ENCODE measurements at places on chromosomes 6 and 20.
A peak's percentile ranks its signal among the peaks of the same experiment; 100 is the strongest.

DNA sequence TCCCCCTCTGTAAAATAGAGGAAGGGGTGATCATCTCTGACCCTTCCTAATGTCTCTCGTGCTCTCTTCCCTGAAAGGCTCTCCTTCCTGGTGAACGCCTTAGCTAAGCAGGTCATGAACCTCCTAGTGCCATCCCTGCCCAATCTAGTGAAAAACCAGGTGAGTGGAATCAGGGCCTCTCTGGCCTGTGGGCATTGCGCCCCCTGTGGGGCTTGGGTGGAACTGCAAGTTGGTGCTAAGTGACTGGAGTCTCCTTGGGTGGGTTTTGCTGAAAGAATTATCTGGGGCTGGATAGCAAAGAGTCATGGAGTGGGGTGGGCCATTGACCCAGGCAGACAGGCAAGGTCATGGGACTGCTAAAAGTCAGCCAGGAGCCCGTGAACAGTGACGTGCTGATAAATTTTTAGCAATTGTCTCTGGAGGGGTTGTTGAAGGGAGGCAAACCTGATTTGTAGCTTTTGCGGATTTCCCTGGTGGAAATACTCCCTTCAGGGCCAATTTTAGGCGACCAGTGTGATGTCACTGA, 8.9 kb downstream of the BPIFB1 start:
- DNase-seq: peak; percentile 65

GRCh38 chr20:51607170-51607569, 64.7 kb upstream of the NFATC2 start:
- no peak for DNase-seq

GRCh38 chr20:41142919-41143318, 5.6 kb downstream of the PLCG1 start:
- peak; percentile 60 for DNase-seq

- DNase-seq: no peak
These were observed 13.8 kb upstream of the NPEPL1 start for GRCh38 chr20:58678806-58679205.

DNA sequence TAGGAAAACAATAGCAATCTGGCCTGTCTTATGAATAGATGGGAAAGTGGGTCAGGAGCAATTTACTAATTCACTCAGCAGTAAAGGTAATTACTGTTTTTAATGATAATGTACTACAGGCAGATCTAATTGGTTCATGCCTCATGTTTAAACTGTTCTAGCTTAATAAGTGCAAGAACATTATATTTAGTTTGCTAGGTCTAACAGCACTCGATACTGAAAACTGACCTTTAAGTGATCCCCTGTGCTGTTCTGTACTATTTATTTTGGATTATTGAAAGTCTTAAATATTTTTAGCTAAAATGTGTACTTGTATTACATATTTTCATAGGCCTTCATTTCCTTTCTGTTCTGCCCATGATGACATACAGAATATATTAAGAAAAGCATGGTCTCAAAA, 998.0 kb upstream of the GJE1 start:
- DNase-seq: no peak

DNA sequence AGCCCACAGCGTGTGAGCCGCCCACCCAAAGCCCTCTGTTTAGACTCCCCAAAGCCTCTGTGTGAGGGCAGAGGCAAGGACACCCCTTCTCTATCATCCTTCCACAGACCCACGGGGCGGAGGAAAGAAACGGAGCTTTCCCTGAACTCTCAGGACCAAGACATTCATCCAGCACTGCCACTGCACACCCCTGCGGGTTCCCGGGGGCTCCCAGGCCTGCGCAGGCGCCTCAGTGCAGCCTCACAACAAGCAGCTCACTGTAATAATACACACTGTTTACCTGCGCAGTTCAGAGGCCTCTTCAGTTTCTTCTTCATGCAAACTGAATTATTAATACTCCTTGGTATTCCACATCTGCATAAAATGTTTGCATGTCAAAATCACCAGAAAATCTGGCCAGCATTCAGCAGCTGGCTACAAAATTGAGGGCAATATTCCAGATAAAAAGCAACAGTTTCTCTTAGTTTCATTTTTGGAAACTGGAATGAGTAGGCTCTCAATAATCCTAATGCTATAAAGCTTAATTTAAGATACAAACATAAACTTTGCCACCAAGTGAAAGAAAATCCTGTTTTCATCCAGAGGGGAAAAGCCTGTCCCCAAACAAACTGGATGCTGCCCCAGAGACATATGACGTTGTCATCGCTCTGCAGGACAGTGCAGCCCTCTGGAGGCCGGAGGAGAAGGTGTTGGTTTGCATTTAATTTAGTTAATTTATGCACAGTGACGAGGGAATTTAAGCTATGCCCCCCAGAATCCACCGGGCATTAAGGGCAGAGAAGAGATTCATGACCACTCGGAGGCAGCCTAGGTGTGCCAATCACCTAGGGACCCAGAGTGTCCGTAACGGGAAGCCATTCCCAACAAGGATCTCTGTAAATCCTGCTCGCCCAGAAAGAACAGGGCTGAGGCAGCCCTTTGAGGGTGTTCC, 45.3 kb downstream of the NINL start:
- DNase-seq: no peak

DNA sequence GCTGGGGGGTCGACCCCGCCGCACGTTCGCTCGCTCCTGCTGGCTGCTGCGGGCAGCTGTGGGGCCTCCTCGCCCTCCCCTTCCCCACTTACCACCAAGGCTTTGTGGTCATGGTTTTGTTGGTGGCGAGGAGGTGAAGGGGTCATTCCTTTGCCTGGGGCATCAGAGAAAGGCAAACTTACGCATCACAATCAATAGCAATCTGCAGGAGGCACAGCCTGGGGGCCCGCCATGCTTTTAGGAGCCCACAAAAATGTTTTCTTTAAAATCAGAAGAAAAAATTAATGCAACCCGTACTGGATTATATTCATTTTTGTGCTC, 137.0 kb downstream of the IMPG1 start:
- DNase-seq: no peak

All from CD4-positive, alpha-beta T cell treated with Interleukin-10 for 1 hour (primary cell).